ENCODE measurements at places on chromosomes 2 and 18.

DNA sequence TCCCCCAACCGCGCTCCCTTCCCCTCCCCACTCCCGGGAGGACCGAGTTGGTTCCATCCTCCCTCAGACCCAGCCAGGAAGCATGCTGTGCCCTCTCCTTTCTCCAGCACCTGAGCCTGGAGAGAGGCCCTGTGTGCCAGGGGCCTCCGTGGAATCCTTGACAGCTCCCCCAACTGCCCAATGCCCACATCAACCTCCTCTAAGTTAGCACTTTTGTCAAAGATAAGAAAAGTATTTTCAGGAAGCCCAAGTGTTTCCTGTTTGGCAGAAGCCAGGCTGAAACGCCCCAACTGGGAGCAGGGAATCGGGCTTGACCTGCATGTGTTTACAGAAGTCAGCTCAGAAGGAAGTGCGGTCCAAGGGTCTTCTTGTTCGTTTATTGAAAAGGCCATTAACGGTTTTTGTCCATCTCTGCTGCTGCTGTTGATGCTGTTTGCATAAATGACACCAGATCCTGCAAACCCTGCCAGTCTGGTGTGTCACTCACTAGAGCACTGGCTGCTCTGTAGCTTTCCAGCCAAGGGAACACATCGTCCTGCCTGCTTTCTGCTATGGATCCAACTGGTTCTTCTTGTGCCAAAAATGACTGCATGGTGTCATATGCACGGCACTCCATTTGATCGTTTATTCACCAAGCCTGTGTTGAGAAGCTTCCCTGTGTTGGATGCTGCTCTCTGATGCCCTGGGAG lies 35.4 kb upstream of the COL6A3 start:
- DNase-seq, result no peak

GRCh38 chr18:75216212-75216910 lies 5.8 kb downstream of the TSHZ1 start:
- DNase-seq, result no peak

DNA sequence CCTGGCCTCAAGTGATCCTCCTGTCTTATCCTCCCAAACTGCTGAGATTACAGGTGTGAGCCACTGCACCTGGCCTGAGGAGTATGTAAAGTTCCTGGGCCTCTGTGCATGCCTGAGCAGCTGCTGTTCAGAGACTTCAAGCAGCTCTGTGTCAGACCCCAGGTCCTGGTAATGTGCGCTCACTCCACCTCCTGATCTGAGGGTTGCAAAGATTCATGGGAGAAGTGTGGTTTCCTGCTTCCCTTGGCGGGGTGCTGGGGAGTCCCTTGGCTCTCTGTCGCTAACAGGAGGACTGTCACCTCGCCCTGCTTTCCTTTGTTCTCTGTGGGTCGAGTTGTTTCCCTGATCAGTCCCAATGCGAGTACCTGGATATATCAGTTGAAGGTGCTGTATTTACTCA lies 8.6 kb upstream of the IL36A start:
- peak; percentile 53 for DNase-seq

- no peak for DNase-seq
Measured at GRCh38 chr18:53946594-53946993, 277.9 kb downstream of the MBD2 start.

DNA sequence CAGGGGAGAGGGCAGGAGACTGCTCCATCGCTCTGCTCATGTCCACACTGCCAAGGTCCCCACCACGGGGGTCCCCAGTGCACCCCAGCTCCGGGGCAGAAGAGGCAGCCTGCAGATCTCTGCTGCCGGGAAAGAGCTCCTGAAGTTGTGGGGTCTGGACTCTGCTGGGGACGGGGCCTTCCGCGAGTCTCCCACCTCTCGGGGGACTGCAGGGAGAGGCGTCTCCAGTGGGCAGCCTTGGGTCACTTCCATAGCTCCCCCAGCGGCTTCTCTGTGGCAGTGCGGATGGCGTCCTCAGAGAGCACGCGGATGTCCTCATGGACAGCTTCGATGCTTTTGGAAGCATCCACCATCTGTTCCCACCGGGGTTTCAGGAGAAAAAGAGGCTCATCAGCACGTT lies 10.7 kb downstream of the DTYMK start:
- no peak for DNase-seq

DNA sequence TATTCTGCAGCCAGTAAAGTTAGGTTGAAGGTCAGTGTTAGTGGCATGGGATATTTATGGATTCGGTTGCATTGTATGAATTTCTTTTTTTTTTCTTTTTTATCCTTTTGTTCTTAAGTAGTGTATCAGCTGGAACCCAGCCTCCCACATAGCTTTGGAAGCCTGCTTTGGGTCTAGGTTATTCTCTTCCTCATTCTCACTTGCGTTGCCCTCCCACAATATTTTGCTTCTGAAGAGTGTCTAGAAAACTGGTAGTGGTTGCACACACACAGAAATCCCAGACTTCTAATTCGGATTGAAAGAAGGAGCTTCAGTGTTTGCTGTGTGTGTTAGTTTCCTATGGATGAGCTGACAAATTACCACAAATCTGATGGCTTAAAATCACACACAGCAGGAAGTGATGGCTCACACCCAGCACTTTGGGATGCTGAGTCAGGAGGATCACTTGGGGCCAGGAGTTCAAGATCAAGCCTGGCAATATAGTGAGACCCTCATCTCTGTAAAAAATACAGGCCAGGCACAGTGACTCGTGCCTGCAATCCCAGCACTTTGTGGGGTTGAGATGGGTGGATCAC lies 104.8 kb downstream of the ARL4C start:
- no peak for DNase-seq

DNA sequence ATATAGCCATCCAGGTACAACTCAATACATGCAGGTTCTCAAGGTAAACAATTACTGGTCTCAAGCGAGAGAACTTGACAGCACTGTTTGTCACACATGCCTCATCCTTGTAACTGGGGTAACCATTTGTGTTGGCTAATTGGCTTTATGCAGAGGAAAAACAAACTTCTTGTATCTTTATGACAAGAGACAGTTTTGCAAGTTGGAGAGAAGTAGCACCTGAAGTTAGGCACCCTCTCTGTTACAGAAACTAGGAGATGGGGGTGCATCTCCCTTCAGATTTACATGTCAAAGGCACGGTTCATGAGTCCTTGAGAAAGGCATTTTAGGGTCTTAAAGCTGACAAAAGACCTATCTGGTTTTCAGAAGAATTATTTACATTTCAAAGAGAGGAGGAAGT lies 241.7 kb downstream of the CD226 start:
- no peak for DNase-seq

DNA sequence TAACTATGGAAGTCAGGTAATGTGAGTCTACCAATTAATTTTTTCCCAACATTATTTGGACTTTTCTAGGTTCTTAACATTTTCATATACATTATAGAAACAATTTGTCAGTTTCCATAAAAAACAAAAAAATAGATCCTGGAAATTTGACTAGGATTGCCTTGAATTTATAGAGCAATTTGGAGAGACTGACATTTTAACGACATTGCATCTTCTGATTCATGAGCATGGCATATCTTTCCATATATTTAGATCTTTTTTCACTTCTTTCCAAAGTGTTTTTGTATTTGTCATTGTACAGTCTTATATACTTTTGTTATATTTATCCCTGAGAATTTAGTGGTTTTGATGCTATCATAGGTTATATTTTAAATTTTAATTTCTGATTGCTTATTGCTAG lies 42.0 kb downstream of the ANKRD12 start:
- no peak for DNase-seq

DNA sequence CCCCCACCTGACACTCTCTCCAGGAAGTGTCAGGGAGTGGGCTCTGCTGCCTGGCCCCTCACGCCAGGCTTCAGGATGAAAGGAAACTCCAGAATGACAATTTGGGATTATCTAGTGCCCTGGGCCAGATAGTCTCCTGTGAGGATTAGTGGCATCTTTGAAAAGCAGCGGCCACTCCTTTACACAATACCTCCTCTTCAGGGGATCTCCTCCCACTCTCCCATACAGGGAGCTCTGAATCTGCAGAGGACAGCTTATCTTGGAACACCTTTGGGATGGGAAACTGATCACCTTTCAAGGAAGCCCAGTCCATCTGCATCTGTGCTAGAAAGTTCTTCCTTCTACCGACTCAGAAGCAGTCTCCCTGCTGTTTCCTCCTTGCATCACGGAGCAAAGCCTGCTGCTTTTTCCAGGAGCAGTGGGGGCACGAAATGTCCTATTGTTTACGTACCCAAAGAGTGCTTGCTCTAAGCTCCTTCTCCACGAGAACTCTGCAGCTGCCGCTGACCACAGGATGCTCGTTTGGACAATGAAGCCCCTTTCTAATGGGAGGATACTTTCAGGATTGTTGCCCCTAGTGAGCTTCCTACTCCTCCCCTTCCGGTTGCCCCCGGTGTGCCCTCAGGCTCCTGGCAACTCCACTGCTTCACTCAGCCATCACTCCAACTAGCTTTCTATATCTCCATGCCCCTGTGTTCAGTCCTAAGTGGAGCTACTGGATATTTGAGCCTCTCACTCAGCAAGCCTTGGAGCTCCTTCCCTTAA lies 31.5 kb downstream of the SIX3 start:
- no peak for DNase-seq

- DNase-seq, result no peak
Measured at GRCh38 chr18:29377346-29377745, 1200.4 kb upstream of the CDH2 start.

DNA sequence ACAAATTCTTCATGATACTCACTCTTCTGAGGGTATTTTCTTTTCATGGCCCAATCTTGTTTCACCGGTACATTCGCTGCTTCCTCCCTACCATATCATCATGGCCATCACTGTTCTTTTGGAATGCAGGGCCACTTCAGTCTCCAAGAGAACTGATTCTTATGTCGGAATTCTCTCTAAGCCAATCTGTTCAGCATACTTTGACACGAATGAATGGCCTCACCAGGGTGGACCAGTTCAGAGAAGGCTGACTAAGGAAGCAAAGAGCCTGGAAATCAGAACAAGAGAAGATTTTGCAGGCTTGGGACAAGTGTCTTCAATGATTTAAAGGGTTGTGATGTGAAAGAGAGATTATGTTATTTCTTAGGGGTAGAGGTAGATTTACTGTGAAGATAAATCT lies 5.0 kb upstream of the EPB41L5 start:
- DNase-seq, result no peak

GRCh38 chr2:118845522-118846441 lies 1.7 kb downstream of the EN1 start:
- DNase-seq, result no peak

- no peak for DNase-seq
Measured at GRCh38 chr2:86337244-86337835, at the start of gene REEP1. Gene REEP1, minus strand, starts transcription at chr2:86337626. Its CDS starts 116 bp downstream, at chr2:86337510.

DNA sequence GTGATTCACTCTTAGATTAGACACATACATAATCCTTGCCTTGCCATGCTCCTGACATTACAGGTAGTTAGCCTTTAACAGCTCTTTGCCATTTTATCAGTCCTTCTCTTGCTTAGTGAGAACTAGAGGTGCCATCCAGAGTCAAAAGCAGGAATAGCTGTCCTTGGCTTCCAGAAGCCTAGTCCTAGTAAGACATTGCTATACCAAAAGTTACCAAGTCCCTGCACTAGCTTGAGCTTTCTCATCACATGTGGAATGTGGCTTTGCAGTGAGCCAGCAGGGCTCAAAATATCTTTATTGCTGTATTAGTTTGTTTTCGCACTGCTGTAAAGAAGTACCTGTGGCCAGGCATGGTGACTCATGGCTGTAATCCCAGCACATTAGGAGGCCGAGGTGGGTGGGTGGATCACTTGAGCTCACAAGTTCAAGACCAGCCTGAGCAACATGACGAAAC lies 104.7 kb upstream of the NOSTRIN start:
- DNase-seq, result no peak
